Omental fat pad (tissue), 4 donors: ENCODE measurements at places on chromosomes 5 and 9.

DNA sequence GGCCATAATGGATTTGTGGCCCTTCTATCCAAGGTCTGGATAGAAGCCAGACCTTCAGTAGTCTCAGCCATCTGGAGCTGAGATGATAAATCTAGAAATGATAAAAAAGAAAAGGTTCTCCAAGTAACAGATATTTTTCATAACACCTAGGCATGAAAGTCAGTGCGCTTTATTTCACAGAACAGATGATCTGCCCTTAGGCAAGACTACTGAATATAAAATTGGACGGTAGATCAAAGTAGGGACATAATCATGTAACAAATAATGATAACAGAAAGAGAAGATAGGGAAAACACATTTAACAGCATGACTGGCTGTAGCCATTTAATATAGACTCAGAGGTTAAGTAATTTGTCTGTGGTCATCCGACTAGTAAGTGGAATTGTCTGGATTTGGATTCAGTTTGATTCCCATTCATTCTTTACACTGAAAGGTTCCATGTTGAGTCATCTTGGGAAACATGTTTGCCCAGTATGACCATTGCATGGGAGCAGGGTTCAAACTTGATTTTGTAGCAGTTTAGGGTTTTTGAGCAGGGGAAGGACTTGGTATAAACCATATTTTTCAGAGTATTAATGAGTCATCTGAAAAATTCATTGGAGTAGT is 4.1 kb upstream of the CAVIN4 start:
- no peak for DNase-seq

- no peak for DNase-seq
These were observed 47.8 kb downstream of the C9orf57 start for GRCh38 chr9:72012646-72013045.

DNA sequence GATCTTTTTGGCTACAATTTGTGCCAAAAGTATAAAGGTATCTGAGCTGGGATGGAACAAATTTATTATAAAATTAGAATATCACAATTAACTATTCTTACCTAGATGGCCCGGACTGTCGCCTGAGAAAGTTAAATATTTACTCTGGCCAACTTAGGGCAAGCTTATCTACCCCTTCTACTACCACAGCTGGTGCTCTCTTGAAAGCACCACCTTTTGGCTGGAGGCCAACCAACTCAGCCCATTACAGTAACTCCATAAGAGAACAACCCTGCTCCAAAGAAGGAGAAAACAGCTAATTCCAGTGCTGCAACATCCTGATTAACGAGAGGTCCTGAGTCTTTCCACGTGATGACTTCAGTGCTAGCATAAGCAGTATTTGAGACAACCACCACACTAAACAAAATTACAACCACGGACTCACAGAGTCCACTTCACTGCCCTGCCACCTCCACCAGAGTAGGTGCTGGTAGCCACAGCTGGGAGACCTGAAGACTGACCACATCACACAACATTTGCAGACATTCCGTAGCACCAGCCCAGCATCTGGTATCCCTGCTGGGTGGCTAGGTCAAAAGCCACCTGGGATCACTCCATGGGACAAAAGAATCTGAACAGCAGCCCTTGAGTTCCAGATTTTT is 43.2 kb downstream of the RGMB start:
- no peak for DNase-seq

DNA sequence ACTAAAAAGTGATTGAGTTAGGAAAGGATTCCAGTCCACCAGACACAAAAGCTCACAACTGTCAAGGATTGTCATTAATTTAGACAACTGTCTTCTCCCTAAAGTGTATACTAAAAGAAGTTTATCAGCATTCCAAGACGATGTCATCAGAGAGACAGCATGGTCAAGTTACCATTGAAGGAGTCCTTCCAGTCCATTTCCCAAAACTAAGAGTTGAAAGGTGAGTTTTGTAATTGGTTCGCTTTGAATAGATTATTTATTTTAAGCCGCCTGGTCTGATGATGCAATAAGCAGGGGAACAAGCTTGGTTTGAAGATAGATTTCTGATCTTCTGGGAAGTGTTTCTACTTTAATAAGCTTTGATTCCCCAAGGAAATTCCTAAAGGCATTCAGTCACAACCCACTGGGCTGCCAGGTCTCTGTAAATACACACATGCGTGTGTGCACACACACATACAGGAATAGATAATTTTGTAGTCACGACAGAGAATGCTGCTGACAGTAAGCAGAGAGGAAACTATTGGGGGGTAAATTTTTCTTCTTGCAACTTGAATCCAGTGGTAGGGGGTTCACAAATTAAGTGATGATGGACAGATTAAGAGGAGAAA is 234.8 kb downstream of the PIK3R1 start:
- no peak for DNase-seq

DNA sequence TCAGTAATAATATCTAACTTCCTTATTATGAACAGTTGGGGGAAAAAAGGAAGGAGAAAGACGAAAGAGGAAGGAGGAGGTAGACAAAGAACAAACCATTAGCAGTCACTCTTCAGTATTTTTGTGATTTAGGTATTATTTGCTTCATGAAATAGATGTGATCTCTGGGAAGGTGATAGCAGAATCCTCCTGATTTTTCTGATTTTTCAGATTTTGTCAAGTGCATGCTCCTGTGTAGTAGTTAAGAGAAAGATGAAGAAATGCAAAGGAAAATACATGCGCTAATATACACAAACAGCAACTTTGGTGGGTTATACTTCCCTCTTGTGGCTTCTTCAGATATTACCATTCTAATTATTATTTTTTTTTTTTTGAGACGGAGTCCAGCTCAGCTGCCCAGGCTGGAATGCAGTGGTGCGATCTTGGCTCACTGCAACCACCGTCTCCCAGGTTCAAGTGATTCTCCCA is 31.6 kb downstream of the LMNB1 start:
- DNase-seq, result no peak

- no peak for DNase-seq
These were observed 113.0 kb downstream of the TRIM32 start for GRCh38 chr9:116800074-116800473.

DNA sequence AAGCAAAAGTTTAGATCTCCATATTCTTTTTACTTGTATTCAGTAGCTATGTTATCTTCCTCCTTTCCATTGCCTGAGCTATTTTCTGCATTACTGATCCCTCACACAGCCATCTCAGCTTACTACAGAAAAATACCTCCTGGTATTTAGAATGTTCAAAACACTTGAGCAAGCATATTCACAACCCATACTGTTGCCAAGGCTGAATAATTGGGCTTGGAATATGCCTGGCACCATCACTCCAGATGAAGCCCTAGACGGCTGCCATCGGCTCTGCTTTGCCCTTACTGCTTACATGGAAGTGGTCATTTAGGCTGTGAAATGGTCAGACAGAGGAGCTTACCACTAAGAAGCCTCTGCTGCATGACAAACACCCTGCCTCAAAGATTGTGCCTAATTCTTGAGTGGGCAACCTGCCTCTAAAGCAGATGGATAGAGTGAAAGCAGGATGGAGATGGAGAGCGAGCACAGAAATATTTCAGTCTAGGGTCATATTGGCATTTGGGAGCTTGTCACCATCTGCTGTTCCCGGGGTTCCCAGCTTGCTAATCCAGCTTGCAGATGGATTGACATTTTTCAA is 92.5 kb upstream of the TAS2R1 start:
- no peak for DNase-seq

GRCh38 chr5:133947431-133947841 is 21.0 kb downstream of the C5orf15 start:
- DNase-seq, result no peak

- DNase-seq, result no peak
These were observed 865.0 kb downstream of the PTPRD start for GRCh38 chr9:9747787-9748186.

GRCh38 chr9:110825950-110826349 is 157.4 kb downstream of the MUSK start:
- DNase-seq, result no peak

DNA sequence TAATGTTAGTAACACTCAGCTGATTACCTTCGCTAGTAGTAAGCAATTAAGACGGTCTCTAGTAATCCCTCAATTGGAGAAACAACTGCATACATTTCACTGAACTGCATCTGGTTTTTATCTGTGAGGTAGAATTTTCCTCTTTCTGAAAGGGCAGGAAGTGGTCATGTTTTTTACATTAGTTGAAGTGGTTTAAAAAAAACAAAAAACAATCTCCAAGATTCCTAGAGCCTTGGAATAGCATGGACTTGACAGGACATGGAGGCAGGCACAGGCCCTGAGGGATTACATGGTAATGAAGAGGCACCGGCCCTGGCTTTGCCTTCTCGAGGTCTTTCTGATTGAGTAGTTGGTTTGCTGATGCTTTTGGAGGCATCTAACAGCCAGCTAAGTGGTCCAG is 25.8 kb downstream of the THBS4 start:
- no peak for DNase-seq

DNA sequence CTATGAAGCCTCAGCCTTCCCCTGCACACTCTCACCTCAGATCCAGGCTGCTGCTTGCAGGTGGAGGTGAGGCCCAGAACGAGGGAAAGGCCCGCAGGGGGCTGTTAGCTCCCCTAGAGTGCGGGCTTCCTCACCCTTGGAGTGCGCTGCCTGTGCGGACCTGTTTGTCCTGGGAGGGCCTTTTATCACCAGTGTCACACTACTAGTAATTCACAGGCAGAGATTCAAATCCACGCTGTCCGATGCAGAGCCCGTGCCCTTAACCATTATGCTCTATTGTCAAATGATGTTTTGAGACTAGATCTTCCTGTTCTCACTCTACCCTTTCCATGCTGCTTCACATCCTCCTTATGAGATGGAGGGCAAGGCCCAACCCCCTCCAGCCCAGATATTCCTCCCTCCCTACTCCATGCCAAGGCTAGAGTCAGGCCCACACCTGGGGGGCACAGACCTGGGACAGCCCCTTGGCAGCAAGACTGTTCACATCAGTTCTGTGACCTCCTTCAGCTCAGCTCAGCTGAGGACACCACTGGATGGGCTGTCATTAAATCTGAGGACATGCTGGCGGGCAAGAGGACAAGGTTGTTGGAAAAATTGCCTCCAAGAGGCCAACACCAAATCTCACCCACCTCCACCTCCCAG is 112.8 kb upstream of the SPOCK1 start:
- DNase-seq, result no peak

- no peak for DNase-seq
These were observed 46.5 kb downstream of the TARS1 start for GRCh38 chr5:33487236-33487635.

DNA sequence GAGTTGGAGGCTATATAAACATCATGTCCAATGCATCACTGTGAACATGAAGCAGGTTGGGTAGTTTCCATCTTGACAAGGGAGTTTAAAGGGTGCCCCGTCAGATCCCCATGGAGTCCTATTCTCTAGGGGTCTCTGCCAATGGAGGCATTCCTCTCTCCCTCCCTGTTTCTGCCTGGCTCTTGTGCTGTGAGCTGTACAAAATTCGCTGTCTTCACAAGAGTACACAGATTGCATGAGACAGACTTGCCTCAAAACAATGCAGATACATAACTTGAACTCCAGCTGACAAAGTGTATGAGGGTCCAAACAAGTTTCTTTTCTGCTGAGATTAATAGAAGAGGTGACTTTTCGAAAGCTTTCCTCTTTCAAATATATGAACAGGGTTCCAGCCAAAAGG is 165.2 kb downstream of the SPOCK1 start:
- DNase-seq, result no peak

GRCh38 chr5:78430866-78431265 is 70.4 kb downstream of the SCAMP1 start:
- DNase-seq, result no peak

DNA sequence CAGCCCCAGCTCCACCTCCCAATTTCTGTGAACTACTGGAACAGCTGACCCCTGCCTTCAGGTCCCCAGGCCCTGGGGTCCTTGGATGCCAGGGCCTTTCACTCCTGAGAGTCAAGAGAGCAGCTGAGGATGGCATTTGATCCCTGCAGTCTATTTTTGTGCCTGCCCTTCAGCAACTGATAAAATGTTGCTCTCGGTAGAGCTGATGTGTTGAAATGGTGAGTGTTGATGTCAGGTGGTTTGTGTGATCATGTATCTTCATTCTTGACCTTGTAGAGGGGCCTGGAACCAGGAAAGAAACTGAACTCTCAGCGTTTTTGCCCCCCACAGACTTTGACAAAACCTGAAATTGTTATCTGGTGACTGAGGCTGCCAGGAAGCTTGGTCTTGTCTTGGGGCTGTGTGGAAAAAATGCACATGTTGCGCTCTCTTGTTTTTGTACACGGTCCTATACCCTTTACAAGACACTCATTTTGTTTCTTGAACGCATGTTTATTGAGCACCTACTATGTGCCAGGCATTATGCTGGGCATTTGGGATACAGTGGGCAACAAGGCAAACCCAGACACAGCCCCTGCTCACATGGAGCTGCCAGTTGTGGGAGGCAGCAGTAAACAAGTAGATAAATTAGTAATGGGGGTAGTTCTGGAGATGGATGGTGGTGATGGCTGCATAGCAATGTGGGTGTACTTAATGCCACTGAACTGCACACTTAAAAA is 78.3 kb downstream of the PPARGC1B start:
- no peak for DNase-seq

- no peak for DNase-seq
These were observed 10.8 kb downstream of the CDC37L1 start for GRCh38 chr9:4690144-4690543.

GRCh38 chr9:133277467-133277866 is 2.5 kb upstream of the ABO start:
- DNase-seq, result no peak

GRCh38 chr5:146884066-146884626 is 5.6 kb upstream of the PPP2R2B start:
- DNase-seq, result no peak

DNA sequence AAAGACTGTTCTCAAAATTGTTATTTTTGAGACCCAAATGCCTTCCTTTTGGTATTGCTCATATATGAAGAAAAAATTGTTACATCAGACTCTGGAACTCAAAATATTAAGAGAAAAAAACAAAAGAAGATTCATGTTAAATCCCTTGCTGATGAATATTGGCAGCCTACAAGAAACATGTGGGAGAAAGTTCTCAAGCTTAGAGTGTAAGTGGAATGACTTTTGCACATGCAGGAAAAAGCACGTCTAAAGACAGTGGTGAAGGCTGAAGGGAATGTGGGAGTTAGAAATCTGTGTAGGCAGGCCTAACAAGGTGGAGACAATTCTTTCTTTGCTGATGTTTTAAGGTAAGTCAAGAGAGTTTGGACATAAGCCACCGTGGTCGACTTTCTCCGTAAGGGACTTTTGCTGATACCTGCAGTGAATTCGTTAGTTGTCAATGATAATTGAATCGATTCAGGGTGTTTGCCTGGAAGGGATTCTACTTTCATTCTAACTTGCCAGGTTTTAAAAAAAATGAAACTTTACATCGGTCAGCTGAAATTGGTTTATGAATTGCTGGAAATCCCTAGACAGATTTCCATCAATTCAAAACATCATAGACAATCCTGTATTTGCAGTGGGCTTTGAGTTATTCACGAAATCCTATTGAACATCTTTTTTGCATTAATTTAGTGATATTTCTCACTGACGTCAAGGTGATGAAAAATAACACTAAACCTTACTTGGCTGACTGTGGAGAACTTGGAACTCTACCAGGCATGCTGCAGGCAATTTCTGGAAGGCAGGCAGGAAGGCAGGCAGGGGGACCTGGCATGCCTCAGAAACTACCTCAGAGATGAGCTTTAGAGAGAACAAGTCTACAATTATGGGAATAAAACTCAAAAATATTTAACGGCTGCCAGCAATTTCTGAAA is 359.1 kb upstream of the ADAMTSL1 start:
- no peak for DNase-seq

GRCh38 chr5:118052503-118052902 is 935.8 kb downstream of the DTWD2 start:
- DNase-seq, result no peak
